ENCODE measurements at places on chromosomes 6 and 20.
A peak's percentile ranks its signal among the peaks of the same experiment; 100 is the strongest.

- DNase-seq: no peak
These were observed 2.2 kb downstream of the TM9SF4 start for GRCh38 chr20:32111753-32112152.

DNA sequence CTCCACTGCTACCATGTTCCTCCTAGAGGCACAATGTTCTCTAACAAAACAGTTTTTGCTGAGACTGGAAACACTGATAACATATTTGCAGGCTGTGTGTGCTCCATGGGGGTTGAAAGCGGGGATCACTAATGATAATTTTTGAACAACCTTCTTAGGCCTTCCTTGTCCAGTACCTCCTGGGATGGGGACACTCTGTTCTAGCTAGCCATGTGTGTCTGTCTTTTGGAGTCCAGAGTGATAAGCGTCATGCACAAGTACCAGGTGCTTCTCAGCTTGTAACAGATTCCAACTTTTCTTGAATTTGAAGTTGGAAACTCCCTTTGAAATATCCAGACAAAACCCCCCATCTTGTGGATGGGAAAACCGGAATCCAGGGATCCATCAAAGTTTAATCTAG, 15.2 kb downstream of the PI3 start:
- no peak for DNase-seq

- DNase-seq: no peak
These were observed 3.6 kb upstream of the PGBD1 start for GRCh38 chr6:28277746-28278145.

DNA sequence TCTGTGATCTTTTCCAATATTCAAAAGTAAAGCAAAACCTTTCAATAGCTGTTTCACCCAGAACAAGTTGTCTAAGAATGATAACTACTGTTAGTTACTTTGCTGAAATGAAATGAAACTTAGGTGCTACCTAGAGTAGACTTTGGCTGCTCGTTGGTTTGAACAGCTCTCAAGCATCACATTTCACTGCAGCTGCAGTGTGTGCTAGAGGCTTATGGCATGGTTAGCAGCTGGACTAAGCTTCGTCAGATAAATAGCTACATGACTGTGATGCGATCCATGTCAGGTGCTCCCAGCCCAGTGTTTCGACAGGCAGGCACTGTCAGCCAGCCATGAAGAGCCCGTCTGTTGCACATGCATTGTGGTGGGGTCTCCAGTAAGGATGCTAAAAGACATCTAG, 201.1 kb downstream of the TFAP2B start:
- DNase-seq: peak; percentile 34

DNA sequence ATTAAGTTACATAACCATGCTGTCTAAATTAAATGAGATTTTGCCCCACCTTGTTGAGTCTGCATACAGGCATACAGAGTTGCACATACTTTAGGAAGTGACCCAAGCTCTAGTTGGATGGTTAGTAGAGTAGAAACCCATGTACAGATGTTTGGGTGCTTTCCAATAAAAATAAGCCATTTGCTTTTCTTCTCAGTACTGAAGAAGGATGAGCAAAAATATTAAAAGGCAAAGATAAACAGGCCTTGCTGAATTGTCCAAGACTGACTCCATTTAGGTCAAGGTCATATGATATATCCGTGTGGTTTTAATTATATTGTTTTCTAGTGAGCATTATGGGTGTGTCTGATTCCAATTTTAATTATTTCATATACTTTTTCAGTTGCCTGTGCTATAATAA, 589.4 kb downstream of the RFPL4B start:
- no peak for DNase-seq

GRCh38 chr6:21265730-21266044, 327.9 kb upstream of the SOX4 start:
- DNase-seq: no peak

DNA sequence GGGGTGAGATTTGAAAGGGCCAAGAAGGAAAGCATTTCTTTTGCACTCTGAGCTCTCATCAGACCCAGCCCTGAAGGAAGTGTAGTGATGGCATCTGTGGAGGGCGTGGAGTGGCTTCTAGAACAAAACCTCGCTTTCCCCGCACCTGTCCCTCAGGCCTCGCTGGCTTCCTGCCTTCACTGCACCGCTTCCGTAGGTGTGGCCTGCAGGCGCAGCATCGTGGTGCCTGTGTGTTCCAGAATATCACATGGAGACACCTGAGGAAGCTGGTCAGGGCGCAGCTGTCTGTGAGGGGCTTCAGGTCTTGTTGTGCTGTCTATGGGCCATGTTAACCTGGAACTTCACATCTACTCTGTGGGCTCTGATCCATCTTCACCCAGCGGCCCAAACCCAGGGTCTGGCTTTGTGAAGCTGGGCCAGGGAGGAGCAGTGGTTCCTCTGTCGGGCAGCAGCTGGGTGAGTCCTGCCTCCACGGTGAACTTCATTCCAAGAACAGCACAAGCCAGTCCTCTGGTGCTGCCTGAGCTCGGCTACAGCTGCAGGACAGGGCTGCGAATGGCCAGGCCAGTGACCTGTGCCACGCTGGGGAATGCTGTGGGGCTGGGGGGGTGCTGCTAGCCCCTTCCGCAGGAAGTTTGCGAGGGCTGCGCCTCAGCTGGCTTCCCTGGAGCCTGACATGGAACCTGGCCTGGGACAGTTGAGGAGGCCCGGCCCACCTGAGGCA, 40.9 kb downstream of the DSTN start:
- no peak for DNase-seq

- no peak for DNase-seq
These were observed 272.2 kb upstream of the FOXQ1 start for GRCh38 chr6:1039746-1040145.

DNA sequence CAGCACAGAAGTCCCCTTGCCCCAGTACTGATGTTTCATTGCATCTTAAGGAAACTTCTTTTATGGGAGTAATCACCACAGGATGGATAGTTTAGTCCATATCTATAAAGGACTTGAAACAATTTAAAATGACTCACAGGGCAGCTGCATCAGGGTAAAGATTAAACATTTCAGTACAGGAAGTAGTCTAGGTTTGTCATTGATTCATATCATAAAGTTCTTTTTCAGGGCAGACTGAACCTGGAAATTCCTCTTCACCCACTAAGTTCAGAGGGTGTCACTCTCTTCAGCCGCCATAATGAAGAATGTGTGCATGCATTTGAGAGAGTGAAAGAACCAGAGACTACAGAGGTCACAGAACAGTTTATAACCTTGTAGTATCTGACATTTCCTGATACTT, 296.3 kb upstream of the JAG1 start:
- no peak for DNase-seq

DNA sequence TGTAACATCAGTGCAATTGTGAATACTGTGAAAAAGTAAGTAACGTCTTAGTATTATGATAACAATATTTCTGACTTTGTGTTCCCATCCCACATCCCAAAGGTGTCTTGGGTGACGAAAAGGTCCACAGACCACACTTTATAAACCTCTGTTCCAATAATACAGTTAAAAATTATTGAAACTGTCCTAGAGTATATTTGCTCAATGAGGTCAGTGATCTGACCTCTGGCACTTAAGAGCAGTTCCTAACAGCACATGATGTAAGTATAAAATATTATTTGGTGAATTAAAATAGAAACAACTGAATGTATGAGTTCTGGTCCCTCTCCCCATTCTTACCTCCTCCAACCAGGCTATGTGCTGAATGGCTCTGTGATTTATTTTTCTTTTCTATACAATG, 566.4 kb upstream of the MMS22L start:
- DNase-seq: no peak

- no peak for DNase-seq
These were observed 69.5 kb downstream of the CSE1L start for GRCh38 chr20:49115564-49115963.

DNA sequence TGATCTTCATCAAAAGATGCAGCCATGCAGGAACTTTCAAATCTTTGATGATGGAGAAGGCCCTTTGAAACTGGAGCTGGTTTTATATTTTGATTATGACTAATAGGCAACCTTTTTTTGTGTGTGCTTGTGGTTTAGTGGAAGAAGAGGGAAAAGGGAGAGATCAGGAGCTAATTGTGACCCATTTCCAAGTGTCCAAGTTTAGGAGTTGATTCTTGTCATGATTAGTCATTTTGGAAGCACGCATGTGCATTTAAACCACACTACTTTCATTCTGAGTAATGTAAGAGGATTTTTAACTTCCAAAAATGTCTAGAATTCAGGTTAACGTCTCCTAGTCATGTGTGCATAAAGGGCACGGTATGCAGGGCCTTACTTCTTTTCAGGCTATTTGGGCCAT, 3.5 kb downstream of the FOXO3 start:
- no peak for DNase-seq

- DNase-seq: no peak
These were observed 66.6 kb upstream of the FAM184A start for GRCh38 chr6:119145111-119145510.

DNA sequence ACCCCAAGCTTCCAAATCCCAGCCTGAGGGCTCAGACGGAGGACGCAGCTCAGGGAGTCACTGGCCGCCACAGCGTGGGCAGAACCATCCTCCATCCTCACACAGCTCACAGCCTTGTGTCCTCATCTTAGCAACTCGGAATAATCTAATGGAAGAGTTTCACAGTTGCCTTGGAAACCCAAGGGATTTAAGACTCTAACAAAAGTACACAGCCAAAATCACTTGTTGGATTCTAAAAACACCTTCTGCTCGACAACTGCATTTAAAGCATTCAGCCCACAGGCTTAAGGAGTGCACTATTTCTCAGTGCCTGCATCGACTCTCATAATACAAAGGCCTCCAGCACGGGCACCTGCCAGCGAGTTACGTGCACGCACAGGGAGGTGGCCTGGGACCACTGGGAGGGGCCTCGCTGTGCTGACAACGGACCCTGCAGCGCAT, 45.4 kb downstream of the ZBTB46 start:
- no peak for DNase-seq

- DNase-seq: peak; percentile 80
These were observed 93.3 kb downstream of the CD83 start for GRCh38 chr6:14210663-14211561.

DNA sequence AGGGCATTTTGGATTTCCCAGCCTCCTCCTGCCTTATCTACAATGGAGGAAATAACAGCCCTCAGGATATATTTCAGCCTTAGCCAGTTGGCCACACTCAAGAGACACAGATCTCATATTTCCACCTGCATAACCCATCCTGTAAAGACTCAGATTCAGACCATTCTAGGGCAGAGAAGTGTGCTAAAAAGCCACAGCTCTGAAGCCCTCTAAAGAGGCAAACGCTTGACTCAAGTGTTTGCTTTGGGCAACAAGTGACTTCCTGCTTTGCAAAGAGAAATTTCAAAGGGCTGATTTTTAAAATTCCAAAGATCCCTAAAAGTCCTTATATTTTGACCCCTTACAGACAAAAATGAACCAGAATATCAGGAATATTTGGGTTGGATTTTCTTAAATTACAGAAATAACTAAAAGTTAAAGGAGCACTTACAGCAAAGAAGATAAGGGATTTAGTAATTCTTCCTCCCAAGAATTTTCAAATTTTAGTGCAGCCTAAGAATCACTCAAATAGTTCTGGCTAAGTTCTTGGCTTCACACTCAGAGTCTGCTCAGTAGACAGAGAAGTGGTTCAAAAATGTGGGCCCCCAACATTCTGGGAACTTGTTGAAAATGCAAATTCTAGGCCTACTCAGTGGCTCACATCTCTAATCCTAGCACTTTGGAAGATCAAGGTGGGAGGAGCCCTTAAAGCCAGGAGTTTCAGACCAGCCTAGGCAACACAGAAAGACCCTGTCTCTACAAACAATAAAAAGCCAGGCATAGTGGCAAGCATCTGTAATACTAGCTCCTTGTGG, 18.9 kb upstream of the ADGRF5 start:
- peak; percentile 89 for DNase-seq

DNA sequence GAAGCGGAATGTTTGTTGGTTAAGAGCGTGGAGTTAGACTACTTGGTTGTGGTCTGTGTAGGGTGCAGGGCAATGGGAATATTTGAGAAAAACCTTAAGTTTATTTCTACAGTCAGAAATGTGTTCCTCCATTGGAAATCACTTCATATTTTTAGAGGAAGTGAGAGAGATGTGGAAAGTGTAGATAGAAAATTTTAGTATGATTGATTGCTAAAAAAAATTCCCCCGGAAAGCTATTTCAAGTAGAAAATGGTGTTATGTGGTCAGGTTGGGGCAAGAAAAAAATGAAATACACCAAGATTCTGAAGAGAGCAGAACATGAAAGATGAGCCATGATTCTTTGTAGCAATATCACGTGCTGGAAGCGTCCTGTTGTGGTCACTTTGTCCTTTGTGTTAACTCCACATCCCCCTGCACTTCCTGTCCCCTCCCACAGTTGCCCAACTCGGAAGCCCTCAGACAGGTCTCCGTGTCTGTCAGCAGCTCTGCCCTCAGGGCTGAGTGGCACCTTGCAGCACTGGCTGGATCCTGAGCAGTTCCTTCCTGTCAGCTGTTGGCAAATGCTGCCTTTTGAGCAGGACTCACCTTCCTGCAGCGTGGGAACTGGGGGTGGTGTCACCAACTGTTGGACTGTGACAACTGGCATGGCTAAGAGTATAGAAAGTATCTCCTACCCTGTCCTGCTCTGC, 137.5 kb upstream of the SLC24A3 start:
- peak; percentile 59 for DNase-seq

GRCh38 chr6:125974214-125974866, 12.0 kb upstream of the TRMT11 start:
- peak; percentile 34 for DNase-seq

GRCh38 chr6:169024047-169024660, 229.5 kb downstream of the THBS2 start:
- DNase-seq: no peak

DNA sequence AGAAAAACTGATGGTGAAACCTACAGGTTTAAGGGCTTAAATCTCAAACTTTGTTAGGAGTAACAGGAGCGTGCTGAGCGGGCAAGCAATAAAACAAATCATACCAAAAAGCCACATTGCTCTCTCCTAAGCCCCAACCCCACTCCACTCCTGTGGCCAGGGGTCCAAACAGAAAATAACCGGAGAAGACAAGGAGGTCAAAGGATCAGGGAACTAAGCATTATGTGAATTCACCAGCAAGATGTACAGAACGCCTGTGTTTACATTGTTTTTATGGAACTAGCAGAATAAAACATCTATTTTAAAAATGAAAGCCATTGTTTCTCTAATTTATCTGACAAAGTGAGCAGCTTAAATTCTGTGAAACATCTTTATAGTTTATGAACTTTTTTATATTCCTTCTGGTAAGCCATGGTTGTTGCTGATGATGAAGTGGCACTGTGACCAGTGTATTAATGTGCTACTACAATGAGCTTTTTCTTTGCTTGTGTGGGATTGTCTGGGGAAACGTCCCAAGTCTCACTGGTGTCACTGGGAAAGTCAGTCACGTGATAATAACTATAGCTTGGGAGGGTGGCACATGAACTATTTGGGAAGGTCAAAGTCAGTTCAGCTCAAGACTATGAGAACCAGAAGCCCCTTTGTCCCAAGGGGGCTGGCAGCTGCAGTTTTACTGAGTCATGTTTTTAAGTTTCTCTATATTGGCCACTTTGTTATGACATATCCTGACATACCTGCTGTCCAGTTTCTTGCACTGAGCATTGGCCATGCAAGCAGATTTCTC, 9.8 kb downstream of the FAM210B start:
- no peak for DNase-seq

GRCh38 chr20:57350081-57350710, 859 bp upstream of the RAE1 start:
- DNase-seq: no peak

Data from NCI-H510A treated with DMSO at 0.1 percent for 48 hours (cell line).